ENCODE measurements at places on chromosomes 5 and 9.

GRCh38 chr9:113995401-113995800, 82.7 kb downstream of the AMBP start:
- DNase-seq = no peak

GRCh38 chr9:6938873-6939272, 181.1 kb downstream of the KDM4C start:
- no peak for DNase-seq

- DNase-seq = no peak
These were observed 1262.2 kb downstream of the EFNA5 start for GRCh38 chr5:106408570-106408969.

DNA sequence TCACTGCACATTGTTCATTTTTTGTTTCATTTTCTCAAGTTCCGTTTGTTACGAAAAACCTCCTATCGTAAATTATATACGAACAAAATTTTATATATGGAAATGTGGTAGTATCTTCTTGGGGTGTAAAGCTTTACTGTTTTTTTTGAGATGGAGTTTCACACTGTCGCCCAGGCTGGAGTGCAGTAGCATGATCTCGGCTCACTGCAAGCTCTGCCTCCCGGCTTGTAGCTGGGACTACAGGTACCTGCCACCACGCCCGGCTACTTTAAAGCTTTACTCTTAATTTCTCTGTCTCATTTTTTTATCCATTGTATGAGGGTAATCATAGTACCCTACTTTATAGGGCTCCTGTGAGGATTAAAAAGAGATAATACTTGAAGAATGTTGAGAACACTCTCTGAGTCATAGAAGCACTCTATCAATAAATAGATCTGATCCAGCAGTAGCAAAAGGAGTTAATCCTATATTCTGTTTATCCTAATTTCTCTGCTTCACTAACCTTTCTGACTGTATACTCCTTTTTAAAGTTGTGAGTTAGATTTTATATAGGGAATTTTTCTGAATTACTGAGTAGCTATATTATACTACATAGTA, 5.6 kb upstream of the LRRC70 start:
- no peak for DNase-seq

DNA sequence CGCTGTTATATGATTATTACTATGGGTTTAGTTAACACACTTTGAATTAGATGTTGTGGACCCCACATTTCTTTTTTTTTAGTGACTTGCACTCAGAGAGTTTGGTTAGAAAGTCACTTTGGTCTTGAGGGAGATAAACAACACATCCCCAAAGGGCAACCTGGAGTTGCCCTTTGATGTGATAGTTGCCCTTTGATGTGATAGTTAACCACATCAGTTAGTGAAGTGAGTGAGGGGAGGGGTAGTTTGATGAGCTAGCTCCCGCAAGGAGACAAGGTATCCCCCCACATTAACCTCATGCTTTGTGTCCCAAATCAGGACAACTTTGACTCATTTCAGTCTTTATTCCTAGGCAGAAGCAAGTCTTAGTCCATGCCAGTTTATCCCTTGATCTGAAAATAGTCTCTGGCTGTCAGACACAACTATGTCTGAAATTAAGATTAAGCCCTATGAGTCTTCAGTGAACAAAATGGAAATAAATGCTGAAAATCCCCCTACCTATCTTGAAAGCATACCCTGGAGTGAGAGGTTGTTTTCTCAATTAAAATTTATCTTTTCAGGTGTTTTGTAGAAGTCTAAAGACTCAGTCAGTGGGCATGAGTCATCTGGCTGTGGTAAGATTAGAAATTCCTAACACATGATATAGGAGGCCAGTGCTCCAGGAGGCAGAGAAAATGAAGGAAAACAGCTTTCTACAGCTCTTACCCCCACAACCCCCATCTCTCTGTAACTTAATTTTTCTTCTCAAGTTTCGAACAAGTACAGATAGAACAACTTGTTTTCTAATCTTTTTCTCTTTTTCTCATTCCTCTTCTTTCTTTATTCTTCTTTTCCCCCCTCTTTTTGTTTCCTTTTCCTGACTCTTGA, 208.9 kb upstream of the DMRTA1 start:
- DNase-seq = no peak

DNA sequence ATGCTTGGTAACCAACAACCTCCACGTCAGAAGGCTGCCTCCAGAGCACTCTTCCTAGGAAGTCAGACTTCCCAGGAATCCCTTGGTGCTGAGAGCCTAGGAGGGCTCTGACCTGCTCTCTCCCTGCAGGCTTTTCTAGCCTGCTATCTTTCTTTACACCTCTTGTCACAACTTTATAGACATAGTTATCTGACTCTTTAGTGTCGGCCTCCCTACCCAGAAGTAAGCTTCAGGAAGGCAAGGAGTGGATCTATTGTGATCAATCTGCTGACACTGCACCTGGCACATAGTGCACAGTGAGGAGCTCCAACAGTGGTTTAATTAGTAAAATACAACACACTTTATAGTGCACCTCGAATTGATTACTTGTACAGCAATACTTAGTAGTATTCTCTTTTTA, 2.3 kb downstream of the AFAP1L1 start:
- no peak for DNase-seq

GRCh38 chr9:132739710-132740310, 69.5 kb downstream of the GTF3C4 start:
- no peak for DNase-seq

DNA sequence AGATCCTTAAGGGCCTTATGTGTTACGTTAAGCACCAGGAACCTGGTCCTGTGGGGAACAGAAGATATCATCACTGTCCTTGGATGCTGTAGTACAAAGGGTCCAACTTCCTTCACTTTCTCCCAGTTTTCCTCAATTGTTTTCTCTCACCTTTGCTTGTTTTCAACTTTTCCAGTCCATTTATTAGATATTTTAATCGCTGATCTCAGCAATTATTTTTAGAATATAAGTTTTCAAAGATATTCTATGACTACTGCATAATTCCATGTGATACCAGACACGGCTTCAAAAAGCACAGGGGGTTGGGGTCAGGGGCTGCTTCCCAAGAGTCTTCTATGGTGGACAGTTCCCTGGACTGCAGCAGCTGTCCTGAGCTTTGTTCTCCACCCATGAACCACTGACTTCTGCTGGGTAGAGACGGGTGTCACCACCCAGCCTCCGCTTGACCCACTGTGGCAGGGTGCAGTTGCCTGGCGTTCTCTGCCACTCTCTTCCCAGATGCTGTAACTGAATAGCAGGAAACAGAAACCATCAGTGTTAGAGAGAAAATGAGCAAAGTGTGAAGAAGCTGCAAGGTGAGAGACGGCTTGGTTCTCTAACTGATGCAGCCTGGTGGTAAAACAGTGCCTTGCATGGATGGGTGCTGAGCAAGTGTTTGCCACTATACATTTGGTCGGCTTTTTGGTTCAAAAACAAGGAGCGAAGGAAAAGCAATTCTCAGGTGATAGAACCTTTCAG, 383.0 kb downstream of the RAB3C start:
- no peak for DNase-seq

GRCh38 chr5:128669803-128670202, 131.8 kb upstream of the FBN2 start:
- no peak for DNase-seq

- no peak for DNase-seq
These were observed 661.8 kb downstream of the DTWD2 start for GRCh38 chr5:118326481-118327045.

DNA sequence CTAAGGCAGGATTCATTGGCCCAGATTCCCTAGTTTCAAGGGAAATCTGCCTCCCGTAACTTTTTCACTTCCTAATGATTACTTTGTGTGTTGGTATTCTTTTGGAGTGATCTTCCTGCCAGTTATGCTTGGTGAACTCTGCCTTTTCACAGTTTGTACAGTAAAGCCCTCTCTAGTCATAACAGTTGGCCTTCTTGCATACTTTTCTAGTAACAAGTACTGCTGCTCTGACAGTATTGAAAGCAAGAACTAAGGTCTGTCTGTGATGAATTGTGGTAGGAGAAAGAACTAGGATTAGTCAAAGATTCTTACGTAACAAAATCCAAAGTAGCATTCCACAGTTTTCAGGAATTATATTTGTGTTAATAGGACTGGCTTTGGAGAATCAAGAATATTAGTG, 1457.2 kb upstream of the WWC1 start:
- DNase-seq = no peak

GRCh38 chr5:145347026-145347616, 488.0 kb downstream of the PRELID2 start:
- no peak for DNase-seq

GRCh38 chr9:136705564-136705963, 6.8 kb upstream of the DIPK1B start:
- no peak for DNase-seq

DNA sequence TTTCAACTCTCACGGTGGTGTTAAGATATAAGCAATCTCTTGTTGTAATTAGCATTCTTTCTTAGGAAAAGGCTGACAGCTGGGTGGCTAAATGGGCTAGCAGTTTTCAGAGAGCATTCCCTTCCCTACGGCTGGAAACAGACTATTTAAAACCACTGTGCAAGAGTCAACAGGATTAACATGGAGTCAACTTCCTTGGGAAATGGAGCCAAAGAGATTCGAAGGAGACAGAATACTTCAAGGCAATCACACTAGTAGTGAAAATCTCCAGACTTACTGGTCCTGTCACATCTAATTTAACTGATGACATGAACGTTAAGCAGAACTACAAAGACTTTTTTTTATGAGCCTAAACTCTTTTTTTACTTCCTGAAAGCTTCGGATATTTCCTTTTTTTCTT, 453.3 kb upstream of the ITGA1 start:
- DNase-seq = no peak

GRCh38 chr5:74643111-74643562, 2.6 kb upstream of the ENC1 start:
- peak; percentile 50 for DNase-seq

- DNase-seq = no peak
These were observed 59.6 kb downstream of the C9orf152 start for GRCh38 chr9:110148384-110148783.

DNA sequence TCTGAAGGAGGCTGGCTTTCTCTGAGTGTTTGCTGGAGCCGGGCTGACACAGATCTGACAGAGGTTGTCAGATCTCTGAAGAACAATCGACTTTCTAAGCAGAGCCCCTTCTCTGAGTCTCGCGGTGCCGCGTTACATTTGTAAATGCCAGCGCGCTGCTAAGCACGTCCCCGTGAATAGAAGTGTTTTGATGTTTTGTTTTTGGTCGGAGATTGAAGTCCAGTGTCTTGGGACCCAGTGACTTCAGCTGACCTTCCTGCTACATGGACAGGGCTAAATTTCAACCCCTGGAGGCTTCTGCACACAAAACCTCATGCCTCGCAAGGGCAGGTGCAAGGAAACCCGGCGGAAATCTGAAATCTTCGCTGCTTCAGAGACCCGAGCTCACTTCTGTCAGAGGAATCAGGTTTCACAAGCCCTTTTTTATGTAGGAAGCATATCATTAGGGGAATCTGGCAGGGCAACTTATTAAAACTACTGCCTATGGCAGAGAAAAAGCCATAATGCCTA, 27.2 kb downstream of the NEUROG1 start:
- DNase-seq = no peak

GRCh38 chr5:132773601-132774355, 3.3 kb downstream of the SEPTIN8 start:
- no peak for DNase-seq

DNA sequence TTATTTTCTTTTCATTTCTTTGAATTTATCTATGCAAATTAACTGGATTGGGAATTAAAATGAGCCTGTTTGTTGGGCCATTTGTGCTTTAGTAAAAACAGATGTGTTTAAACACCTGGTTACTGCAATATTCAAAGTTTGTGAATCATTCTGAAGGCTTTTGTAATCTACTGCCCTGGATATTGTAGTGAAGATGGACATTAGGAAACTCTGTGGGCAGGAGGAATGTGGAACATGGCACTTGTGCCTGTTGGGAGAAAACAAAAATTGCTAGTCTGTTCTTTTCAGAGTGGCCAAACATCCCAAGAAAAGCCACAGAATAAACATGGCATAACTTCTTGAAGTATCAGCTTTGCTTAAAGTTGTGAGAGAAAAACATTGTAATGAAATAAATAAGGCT, 40.8 kb downstream of the CHSY3 start:
- DNase-seq = no peak

GRCh38 chr5:59296317-59297264, 596.9 kb downstream of the PDE4D start:
- no peak for DNase-seq

DNA sequence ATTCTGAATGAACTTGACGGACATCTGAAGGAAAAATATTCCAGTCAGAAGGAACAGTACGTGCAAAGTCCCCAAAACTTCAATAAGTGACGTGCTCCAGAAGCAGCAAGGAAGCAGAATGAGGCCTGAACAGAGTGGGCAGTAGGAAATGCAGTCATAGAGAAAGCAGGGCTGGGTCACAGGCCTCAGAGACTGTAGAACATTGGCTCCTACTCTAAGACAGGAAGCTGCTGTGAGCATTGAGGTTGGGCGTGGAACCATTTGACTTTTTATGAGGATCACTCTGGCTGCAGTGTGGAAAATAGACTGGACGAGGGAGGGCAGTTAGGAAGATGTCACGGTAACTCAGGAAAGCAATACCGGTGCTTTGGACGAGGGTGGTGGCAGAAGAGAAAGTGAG, 64.0 kb downstream of the DOCK8 start:
- DNase-seq = no peak

DNA sequence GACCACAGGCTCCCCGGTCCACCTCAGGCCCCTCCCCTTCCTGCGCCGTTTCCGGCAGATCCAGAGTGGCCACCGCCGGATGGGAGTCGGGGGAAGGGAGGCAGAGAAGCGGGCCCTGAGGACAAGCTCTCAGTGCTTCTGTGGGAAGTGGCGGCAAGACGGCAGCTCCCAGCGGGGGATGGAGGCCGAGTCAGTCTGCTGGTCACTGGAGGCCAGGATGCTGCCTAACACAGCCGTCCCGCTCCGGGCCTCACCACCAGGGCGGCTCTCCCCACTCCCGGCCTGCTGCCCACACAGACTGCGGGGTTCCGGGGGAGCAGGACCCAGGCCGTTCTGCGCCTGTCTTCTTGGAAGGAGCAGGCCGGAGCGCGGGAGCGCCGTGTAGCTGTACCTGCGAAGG, 31.4 kb downstream of the FXN start:
- DNase-seq = no peak

GRCh38 chr5:131607903-131608540, 27.0 kb downstream of the RAPGEF6 start:
- DNase-seq = no peak

GRCh38 chr5:6910950-6911349, 197.7 kb downstream of the TENT4A start:
- no peak for DNase-seq

DNA sequence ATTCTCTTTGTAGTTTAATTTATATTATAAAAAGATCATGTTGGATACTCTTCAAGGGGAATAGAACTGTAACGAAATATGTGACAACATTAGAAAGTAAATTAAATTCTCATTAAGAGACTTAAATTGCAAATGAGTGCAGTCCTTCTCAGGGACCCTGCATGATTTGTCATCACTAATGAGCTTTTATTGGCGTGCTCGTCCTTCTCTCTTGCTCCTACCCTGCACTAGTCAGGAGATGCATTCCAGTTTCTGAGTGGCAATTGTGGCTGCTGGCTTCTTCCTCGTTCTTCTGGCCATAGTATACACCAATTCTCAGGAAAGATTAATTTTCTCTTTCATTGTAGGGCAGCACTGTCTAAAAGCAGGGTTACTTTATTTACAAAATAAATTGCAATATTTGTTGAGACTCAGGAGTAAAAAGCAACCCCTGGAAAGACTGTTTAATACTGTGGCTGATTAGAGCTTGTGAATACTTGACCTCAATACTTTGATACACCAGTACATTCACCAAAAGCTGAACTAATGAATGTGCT, 376.3 kb upstream of the CHD1 start:
- DNase-seq = no peak

- no peak for DNase-seq
These were observed 117.9 kb downstream of the SGCD start for GRCh38 chr5:156444753-156445291.

GRCh38 chr5:63820577-63820976, 141.7 kb downstream of the HTR1A start:
- DNase-seq = no peak

All from H54 (cell line).